Tibial nerve (tissue), 4 donors: ENCODE measurements at places on chromosomes 6 and 20.
A peak's percentile ranks its signal among the peaks of the same experiment; 100 is the strongest.

DNA sequence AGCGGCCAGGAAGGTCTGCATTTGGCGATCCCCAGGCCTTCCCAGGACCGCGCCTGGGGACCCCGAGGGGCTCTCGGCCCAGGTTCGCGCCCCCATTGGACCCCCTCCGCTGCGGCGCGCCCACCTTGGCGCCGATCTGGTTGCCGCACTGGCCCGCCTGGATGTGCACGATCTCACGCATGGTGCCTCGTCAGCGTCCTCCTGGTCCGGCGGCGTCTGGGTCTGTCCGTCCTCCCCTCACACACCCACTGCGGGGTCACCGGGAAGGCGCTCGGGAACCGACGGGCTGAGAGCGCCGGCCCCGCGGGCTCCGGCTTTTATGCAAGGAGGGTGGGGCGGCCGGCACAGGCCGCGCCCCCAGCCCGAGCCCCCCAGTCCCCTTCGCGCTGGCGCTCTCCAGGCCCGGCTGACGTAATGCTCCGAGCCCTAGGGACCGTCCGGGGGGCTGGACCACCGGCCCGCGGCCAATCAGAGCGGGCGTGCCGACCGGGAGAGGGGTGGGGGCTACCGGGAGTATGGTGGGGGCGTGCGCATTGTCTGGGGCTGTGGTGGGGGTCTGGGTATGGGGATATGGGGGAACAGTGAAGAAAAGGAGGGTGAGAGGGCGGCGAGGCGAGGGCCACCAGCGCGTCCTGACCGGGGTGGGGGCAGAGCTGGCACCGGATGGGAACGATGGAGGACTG, at the start of gene TUBB2B:
Gene TUBB2B, minus strand, starts transcription at position 291 of the 683 bp plus-strand sequence. Its CDS starts 110 bp downstream, at position 181.
- no peak for DNase-seq

GRCh38 chr6:9252799-9253198, 817.5 kb upstream of the SLC35B3 start:
- DNase-seq = no peak

GRCh38 chr20:13322198-13322597, 101.1 kb downstream of the ISM1 start:
- DNase-seq = no peak

- no peak for DNase-seq
Measured at GRCh38 chr6:12635813-12636212, 80.8 kb upstream of the PHACTR1 start.

- DNase-seq = no peak
Measured at GRCh38 chr20:1338096-1338495, 9.2 kb upstream of the SDCBP2 start.

- DNase-seq = no peak
Measured at GRCh38 chr6:37056439-37057127, 51.1 kb downstream of the FGD2 start.

GRCh38 chr6:144478483-144478882, 193.3 kb downstream of the UTRN start:
- peak; percentile 17 for DNase-seq

- peak; percentile 61 for DNase-seq
Measured at GRCh38 chr6:42104095-42104803, 38.2 kb downstream of the C6orf132 start.

GRCh38 chr6:69643688-69644087, 153.1 kb downstream of the LMBRD1 start:
- no peak for DNase-seq

- no peak for DNase-seq
Measured at GRCh38 chr20:18172379-18172778, 34.7 kb downstream of the KAT14 start.

- no peak for DNase-seq
Measured at GRCh38 chr6:134406311-134406710, 88.4 kb upstream of the SGK1 start.

DNA sequence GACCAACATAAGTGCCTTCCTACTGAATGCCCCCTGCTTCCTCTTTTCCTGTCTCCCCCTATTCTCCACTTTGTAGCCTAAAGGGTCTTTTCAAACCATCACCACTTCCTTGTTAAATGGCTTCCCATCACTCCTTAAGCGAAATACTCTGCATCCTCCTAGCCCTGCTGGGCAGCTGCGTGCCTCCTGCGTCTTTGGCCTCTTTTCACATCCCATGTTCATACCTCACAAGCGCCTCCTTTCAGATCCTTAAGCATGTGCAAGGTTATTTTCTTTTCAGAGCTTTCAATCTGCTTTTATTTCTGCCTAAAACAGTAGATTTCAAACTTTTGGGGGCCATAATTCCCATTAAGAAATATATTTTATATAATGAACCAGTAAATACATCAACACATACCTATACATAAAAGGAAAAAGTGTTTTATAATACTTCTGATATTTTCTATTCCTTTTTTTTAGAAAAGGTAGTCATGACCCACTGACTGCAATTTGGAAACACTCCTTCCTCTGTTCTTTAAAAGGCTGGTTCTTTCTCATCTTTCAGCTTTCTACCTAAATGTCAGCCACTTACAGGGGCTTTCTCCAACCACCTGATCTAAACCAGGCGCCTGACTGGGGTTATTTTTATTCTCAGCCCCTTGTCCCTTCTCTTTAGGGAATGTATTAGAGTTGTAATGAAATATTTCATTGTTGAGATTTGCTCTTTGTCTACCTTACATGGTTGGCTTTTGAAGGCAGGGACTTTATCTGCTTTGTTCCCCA, 84.1 kb downstream of the PRDM1 start:
- DNase-seq = no peak

GRCh38 chr6:98142839-98143238, 691.5 kb upstream of the POU3F2 start:
- no peak for DNase-seq

DNA sequence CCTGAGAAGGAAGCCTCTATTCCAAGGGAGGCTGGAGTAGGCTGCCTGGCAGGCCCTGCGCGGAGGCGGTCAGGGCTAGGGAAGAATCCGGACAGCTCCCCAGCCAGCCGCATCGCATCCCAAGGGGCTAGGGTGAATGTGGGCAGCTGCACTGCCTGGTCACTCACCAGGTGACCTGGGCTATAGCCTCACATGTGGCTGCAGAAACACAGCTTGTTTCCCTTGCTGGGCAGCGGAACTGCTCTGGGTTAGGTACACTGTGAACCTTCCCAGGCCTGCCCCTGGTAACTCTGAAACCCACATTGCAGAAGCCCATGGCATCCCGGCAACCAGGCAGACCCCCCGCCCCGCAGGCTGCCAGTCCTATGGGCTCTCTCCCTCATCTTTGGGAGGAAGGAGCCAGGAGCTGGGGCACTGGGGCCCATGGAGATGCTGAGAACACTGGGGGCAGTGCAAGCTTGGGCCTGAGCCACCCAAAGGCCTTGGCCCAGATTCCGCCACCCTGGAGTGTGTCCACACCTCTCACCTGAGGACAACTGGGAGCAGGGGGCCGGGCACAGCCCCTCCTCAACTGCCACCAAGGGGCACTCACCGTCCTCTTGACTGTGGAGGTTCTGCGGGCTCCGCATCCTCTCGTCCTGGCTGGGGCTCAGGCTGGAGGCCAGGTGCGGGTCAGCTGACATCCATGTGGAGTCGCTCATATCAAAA, 111.0 kb downstream of the NOL4L start:
- DNase-seq = no peak

- no peak for DNase-seq
Measured at GRCh38 chr6:130797061-130797460, 30.1 kb upstream of the SMLR1 start.

DNA sequence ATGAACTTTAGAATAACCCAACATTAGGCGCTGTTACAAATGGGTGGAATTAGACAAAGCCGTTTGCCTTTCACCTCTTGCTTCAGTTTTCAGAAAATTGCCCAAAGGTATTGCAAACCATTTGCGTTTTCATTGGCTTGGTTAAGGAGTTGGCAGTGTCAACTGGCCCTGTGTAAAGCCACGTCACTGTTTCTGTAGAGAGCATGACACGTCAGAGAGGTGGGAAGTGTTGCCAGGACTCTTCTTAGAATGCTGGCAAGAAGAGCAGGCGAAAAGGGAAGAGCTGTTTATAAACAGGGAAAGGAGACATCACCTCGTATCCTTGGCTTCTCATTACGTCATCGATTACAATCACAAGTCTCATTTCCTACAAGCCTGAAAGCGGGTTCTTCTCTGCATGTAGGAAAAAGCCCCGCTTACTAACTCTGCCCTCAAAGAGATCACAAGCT, 4.2 kb upstream of the IRF4 start:
- DNase-seq = no peak

GRCh38 chr20:19277381-19277780, 64.9 kb downstream of the SLC24A3 start:
- DNase-seq = no peak

GRCh38 chr20:49633643-49634042, 65.7 kb upstream of the PTGIS start:
- DNase-seq = no peak
